ENCODE measurements at places on chromosomes 3 and 15.

DNA sequence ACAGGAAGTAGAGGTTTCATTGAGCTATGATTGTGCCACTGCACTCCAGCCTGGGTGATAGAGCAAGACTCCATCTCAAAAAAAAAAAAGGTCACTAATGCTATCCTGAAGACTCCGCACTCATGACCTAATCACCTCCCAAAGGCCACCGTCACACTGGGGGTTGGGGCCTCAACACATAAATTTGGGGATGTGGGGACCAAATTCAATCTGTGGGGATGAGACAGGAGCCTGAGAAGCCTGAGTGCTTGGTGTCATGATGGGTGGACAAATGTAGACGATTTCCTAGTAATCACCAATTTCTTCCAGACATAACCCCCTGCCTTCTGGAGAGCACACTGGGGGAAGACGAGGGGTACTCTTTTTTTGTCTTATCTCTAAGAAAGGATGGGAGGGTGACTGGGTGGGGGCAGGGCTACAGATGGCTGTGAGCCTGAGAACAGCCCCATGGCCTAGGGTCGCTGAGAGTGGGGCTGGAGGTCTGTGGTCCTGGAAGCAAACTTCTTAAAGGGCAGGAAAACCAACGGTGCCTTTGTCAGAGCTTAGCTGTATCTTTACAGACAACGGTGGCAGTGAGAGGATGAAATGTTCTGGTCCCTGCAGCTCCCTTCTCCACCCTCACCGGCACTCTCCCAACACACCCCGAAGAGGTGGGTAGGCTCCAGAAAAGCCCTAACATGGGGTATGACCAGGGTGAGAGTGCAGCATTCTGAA lies 16.6 kb upstream of the KLF13 start:
- no peak for DNase-seq

- no peak for DNase-seq
These were observed 269.8 kb downstream of the MBNL1 start for GRCh38 chr3:152538518-152538917.

GRCh38 chr15:32889214-32889613 lies 171.4 kb downstream of the GREM1 start:
- DNase-seq: no peak

- DNase-seq: no peak
These were observed 309.9 kb upstream of the THBS1 start for GRCh38 chr15:39270934-39271333.

DNA sequence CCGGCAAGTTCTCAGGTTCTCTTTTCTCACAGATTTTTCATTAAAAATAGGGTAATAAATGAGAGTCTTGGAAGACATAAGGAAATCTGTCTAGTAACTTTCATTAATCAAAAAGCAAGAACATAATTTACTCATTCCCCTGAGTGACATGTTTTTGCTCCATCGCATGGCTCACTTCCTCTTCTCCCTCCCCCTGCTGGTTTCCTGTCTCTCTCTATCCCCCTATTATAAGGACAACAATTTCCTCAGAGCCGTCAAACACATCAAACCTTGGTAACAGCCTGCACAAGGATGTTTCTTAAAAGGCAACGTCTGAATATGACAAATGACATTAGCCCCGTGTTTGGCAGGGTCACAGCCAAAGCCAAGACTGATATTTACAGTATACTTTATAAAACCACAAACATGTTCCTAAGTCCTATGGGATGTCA lies 1149.6 kb downstream of the IGSF11 start:
- DNase-seq: no peak

DNA sequence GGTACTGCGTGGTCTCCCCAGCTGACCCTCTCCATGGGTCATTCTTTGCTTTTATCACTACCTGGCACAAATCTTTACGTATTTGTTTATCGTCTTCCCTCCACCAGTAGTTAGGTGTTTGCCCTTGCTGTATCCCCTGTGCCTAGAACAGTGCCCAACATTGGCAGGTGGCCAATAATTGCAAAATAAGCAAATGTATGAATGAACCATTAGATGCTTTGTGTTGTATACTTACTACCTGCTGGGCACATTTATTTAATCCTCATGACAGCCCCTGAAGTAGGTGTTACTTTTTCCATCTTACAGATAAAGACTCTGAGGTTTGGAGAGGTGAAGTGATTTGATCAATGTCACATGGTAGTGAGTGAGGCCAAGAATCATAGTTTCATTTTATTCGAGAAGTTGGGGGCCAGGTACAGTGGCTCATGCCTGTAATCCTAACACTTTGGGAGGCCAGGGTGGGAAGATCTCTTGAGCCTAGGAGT lies 2.0 kb upstream of the TWF2 start:
- no peak for DNase-seq

DNA sequence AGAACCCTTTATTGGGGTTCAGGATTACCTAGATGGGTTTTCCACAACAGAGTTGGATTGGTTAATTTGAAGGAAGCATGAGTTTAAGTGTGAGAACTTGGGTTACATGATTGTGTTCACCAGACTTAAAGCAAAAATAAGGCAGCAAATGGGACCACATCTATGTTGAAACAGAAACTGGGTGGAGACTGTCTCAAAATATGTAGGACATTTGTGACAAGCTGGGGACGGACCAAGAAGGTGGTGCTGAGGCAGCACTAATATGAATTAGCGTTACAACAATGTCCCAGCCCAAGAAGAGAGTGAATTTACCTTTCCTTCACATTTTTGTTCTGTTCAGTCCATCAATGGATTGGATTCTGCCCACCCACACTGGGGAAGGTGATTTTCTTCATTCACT lies 866 bp upstream of the AADACL2 start:
- DNase-seq: no peak

- no peak for DNase-seq
These were observed 1132.5 kb downstream of the TUSC7 start for GRCh38 chr3:117842086-117842485.

Data from stimulated activated CD4-positive, alpha-beta T cell treated with anti-CD3 and anti-CD28 coated beads, TNF-alpha, amount 100 ng/mL, for 48 hours (primary cell).